ENCODE measurements at places on chromosomes 7 and 10.

DNA sequence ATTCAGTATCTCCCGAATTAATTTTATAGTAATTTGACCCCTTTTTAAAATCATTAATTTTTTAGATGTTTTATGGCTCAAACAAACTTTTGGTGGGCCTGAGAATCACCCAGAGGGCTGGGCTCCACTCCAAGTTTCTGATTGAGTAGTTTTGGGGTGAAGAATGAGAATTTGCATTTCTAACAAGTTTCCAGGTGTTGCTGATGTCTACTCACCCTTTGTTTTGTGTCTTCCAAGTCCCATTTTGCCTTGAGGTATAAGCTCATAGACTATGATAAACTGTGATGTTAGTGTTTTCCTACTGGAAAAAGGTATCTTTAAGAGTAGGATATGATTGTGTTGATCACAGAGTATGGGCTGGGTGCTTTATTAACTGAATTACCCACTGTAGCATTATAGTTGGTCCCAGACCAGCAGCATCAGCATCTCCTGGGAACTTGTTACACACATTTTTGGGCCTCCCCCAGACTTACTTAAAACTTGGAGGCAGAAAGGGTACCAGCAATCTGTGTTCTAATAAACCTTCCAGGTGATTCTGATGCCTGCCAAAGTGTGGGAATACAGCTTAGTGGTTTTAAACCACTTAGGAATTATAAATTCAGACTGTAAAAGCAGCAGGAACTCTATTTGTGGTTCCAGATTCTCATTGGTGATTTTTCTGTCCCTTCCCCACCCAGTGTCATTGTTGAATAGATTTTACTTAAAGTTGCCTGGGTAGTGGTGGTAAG, 19.1 kb downstream of the ZNRF2 start:
- no peak for DNase-seq

GRCh38 chr7:104294291-104294690, 34.1 kb upstream of the LHFPL3 start:
- DNase-seq: no peak

DNA sequence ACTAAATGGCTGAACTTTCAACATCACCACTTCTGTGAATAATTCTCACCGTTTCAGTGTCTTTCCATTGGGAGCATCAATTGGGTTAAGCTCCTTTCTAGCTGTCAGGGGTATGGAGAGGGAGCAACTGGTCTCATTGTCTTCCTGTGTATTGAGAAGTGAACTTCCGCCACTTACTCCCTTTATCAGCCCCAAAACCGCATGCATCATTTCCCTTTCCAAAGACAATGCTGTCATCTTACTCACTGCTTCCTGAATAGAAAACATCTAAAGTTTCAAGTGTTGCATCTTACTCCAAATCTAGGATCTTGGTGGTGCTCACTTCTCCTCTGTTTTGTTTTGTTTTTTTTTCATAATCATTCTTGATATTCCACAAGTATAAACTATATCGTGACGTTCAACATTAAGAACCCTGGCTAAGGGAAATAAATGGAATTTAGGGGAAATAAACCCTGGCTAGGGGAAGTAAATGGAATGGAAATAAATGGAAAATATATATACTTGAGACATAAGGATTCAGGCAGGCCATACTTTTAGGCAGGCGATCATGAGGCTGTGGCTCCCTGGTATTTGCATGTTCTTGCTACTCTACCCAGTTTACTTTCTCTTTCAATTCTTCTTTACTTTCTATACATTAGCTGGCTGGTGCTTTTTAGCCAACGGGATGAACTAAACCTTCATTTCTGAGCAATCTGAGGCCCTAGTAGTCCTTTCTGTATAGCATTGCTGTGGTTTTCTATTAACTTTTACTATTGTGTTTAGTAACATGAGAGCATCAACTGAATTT, 371.9 kb downstream of the BMPER start:
- no peak for DNase-seq

GRCh38 chr7:46616636-46617035, 695.6 kb upstream of the IGFBP3 start:
- no peak for DNase-seq

- DNase-seq: no peak
Measured at GRCh38 chr10:778626-779330, 89.3 kb upstream of the DIP2C start.

DNA sequence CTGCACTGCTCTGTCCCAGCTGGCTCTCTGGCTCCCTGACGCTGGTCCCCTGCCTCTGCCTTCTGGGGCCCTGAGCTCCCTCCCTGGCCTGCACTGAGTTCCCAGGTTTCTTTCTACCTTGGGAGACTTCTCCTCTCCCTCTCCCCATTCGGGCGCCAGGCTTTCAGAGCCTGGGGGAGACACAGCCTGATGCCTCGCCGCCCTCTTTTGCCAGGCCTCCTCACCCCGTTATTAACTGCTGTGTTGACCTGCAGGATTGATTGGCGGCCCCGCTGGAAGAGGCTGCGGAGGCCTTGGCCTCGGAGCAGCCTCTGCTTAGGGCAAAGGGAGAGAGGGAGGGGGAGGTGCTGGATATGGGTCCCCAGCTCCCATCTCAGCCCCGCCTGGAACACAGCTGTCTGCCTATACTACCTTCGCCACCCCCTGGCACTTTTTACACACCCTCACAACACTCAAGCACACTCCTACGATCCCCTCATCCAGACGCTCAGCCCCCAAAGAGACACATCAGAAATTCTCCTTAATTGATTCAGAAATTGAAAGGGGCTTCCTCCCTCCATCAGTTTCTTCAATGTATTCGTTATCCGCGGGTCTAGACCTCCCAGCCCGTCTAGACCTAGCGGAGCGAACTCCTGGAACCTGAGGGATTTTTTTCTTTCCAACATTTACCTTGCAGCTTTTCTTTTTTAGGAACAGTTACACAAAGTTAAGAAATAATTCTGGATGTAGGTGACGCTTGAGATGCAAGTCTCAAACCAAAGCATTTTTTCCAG, 7.1 kb upstream of the PAX2 start:
- no peak for DNase-seq

DNA sequence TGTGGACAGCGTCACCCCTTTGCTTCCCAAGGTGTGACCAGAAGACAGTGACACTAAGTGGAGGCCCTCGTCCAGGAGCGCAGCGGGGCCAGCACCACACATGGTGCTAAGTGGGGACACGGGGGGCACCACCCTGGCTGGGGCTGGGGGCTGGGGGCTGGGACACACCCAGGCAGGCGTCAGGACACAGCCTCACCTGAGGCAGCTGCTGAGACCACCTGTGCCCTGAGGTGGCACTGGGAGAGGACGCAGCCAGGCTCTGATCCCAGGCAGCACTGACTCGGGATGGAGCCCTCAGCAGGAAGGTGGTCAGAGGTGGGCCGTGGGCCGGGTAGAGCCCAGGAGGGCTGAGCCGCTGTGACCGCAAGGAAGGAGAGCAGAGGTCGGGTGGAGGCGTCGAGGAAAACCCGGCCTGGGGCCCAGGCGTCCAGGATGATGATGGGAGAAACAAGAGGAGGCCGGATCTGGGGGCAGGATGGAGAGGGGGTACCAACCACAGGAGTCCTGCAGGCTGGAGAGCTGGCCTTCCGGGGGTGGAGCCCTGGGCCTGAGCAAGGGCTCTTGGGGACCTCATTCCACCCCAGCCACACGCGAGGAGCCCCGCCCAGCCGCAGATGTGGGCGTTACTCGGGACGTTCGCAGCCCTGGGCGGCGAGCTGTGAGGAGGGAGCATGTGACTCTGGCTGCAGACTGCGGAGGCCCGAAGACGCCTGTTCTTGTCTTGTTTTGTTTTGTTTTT, 22.5 kb downstream of the LRRC27 start:
- no peak for DNase-seq

GRCh38 chr10:82211346-82211745, 336.4 kb downstream of the NRG3 start:
- no peak for DNase-seq

- DNase-seq: no peak
Measured at GRCh38 chr7:128078309-128078708, 47.1 kb upstream of the LRRC4 start.

GRCh38 chr10:62388328-62388727, 14.2 kb downstream of the ZNF365 start:
- no peak for DNase-seq

- DNase-seq: no peak
Measured at GRCh38 chr7:16422103-16422435, 731 bp upstream of the CRPPA start.

DNA sequence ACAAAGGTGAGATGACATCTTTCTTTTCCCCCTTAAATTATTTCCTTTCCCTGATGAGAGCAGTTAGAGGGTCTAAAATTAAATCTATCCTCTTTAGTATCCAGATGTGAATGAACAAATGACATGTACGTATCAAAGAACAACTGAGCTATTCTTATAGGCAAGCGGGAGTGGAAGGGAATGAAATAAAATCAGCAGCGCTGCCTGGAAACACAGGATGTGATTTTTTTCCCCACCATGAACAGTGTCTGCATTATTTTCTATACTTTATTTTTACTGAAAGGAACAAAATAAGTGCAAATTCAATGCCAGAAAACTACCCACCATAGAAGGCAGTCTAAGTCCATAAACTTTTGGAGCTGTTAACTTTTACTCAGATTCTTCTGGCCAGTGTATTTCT, 40.6 kb downstream of the SLC26A4 start:
- no peak for DNase-seq

DNA sequence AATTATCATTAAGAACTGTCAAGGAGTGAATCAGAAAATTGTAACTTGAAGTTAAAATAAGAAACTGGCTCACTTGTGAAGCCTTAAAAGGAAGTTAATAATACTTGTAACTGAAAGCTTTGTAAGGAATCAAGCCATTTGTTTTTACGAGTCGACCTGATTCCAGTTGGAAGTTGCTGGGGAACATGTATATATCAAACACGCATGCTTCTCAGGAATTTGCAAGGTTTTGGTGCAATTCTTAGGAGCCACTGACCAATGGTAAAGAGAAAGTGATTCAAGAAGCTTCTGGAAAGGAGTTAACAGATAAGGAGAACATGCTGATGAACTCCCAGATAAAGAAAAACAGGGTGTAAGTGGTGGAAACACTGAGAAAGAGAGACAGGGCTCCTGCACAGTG, 56.4 kb downstream of the ETV1 start:
- DNase-seq: no peak

GRCh38 chr10:79311581-79312407, 35.5 kb upstream of the PPIF start:
- no peak for DNase-seq

- no peak for DNase-seq
Measured at GRCh38 chr10:124998624-124999291, 56.8 kb downstream of the ZRANB1 start.

DNA sequence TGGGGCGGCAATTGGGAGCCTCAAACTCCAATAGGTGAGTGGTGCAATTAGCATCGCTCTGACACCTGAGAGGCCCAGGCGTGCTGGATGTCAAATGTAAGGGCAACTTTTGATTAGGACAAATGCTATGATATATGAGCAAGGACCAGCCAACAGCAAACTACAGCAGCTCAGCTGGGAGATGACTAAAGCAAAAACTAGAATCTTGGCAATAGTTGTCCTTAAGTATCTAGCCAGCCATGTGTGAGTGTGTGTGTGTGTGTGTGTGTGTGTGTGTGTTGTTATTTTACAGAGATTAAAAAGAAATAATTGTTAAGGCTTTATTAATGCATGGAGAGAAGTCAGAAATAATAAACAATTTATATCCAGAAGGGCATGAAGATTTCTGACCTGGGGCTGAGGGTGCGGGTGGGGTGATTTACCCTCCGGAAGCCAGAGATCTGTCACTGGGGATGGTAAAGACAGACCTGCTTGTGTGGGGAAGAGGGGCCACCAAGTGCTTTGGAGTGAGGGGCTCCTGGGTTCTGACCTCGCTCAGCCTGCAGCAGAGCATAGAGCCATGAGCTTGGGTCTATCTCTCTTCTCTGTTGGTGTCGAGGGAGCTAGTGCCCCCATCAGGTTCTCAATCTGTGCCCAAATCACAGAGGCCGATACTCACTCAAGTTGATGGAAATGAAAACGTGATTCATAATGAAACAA, 77.3 kb downstream of the EMX2 start:
- DNase-seq: no peak

DNA sequence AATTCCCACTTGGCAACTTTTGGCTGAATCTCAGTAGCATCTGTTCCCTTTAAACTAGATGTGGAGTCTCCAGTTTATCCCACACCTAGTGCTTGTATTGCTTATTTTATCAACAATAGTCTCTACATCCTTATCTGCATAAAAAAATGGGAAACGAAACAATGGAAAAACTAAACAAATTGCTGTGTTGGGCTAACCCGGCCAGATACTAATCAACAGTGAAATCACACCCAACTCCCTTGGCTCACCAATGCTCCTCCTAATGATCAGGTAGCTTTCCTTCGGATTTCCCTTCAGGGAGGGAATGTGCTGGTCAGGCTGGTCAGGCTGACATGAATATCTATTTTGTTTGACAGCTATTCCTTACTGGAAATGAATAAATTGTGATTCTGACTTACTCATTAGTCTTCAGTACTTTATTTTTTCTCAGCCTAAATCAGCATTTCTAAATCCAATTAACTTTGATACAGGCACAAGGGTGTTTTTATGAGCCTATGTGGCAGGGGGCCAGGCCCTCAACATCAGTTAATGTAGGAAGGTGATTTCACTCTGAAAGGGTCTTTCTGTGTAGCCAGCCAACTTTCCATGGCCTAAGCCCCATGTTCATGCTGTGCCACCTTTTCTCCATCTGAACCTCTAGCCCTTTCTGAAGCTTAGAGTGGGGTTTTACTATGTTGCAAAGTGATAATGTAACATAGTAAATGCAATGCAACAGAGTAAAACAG, 170.5 kb upstream of the NPSR1 start:
- DNase-seq: no peak

DNA sequence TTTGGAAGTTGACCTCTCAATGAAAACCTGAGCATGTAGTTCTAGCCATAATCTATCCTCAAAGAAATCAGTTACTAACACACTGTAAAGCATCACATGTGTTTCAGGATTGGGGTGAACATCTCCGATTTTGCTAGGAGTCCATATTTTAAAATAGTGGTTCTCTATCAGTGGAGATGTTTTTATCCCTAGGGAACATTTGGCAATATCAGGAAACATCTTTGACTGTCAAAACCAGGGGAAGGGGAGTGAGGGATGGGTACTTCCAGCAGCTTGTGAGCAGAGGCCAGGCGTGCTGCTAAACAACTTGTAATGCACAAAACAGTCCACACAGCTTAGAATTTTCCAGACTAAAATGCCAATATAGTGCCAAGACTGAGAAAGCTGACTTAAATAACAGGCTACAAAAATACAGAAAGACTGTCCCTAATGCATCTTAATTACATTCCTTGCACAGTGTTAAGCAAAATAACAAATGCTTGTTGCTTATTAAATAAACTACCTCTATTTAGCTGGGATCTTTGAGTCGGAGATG, 120.9 kb downstream of the CRPPA start:
- DNase-seq: no peak

GRCh38 chr7:32957326-32958045, at the start of gene FKBP9:
FKBP9 (plus strand) TSS chr7:32957440; CDS start chr7:32957574, 134 bp downstream.
- DNase-seq: peak; percentile 76

- no peak for DNase-seq
Measured at GRCh38 chr10:85868627-85869499, 497.7 kb downstream of the GRID1 start.
